GM18507 (cell line): ENCODE measurements at places on chromosomes 16 and 17.

DNA sequence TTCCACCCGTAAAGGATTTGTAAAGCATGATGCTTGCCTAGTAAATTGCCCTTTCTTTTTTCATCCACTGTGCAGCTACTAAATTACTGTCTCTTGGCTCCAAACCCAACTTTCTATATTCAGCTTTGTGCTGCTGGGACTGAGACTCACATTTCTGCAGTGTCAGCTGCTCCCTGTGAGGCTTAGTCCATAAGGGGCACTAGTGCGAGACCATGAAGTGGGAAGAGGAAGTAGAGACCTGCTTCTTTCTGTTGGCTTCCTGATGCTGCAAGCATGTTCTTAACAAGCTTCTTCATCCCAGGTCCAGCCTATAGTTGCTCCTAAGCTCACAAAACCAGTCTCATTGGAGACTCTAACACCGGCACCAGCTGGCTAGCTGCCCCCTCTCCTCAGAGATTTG, 74.9 kb upstream of the HS3ST2 start:
- no peak for DNase-seq

DNA sequence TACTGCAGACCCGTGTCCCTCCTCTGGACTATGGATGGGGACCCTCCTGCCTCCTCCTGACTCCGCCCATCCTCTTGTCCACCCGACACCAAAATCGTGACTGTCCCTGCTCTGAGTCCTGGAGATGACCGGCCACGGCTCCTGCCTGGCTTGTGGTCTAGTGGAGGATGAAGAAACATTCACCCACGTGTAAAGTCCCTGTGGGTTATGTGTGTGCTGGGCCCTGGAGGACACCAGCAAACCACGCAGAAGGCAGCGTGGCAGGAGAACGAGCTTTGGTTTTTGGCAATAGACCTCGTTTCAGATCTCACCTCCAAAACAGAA, 11.9 kb downstream of the SPNS2 start:
- DNase-seq = no peak

DNA sequence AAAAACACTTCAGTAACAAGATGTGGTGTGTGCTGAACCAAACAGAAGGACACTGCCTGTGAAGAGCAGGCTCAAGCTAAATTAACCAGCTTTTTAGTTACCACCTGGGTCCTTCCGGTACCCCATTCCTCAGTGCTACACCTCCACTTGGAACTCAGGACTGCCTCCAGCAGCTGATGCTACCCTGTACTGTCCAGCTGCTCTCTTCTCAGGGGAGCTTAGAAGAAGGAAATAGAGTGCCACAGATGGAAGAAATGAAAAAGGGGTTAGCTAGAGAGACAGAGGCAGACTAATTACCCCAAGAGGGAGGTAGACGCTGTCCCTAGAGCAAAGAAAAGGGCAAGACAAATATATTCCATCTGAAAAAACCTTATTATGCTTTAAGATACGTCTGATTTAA, 5.7 kb downstream of the MED13 start:
- no peak for DNase-seq

DNA sequence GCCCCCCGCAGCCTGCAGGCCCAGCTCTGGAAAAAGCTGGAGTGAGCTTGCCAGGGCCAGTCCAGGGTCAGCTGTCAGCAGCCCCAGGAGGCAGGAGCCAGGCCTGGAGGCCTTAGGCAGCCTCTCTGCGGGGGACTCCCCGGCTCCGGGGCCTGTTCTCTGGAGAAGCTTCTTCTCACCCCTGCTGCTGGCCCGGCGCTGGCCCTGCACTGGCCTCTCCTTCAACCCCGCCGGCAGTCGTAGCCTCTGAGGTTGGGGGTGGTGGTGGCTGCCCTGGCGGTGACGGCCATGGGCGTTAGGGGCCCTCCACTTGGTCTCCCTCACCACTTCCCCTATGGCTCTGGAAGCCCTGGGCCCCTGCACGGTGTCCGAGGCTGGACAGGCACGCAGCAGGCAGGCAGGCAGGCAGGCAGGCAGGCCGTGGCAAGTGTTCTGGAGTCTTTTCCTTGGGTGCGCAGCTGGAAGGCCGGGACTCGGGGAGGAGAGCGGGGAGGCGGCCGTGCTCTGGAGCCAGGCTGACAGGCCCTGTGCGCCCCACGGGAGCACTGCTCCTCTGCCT, 2.1 kb downstream of the FOXF1 start:
- no peak for DNase-seq

DNA sequence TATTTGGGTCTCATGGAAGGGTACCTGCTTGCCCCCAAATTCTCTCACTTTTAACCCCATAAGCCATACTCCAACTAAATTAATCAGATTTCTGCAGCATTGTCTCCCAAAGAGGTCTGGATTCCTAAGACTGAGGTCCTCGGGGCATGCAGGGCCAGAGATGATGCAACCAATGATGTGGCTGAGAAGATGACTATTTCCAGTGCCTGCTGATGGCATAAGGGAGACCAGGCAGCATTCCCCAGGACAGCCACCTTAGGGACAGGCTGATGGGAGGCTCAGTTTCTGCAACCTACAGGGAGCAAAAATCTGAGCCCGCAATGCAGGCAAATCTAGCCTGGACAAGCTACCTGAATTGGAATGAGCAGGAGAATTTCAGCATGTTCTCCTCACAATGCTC, 76.8 kb upstream of the ASIC2 start:
- no peak for DNase-seq

- no peak for DNase-seq
Observed at GRCh38 chr17:33267271-33267790, 25.8 kb downstream of the ASIC2 start.
